K562 (cell line): ENCODE measurements at places on chromosomes 3 and 15.

GRCh38 chr15:69893863-69894262 lies 203.9 kb downstream of the TLE3 start:
- DNase-seq: peak; percentile 12

- DNase-seq: no peak
Observed at GRCh38 chr15:100109486-100110035, 232.2 kb downstream of the ADAMTS17 start.

GRCh38 chr15:75753145-75753544 lies 40.5 kb upstream of the CSPG4 start:
- no peak for DNase-seq

- peak; percentile 57 for DNase-seq
Observed at GRCh38 chr3:101629219-101629618, 47.7 kb downstream of the ZBTB11 start.

DNA sequence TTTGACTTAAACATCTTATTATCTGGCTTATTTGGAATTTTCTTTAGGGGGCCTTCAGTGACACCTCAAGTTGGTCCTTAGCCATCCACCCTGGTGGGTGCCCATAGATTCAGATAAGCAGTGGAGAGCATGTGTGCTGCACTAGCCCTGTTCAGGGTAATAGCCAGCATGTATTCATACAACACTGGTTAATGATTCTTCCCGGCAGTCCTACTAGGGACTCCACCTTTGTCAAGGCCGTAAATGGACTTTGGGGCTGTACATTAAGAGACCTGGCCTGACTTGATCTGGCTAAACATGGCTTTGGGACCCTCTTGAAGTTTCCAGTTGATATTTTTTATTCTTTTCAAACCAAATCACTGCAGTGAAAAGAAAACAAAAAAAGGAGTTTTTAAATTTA lies 125.8 kb downstream of the PTPRG start:
- no peak for DNase-seq

GRCh38 chr15:37014566-37014965 lies 85.8 kb downstream of the MEIS2 start:
- DNase-seq: no peak

- no peak for DNase-seq
Observed at GRCh38 chr3:71144525-71145253, 438.8 kb downstream of the FOXP1 start.

DNA sequence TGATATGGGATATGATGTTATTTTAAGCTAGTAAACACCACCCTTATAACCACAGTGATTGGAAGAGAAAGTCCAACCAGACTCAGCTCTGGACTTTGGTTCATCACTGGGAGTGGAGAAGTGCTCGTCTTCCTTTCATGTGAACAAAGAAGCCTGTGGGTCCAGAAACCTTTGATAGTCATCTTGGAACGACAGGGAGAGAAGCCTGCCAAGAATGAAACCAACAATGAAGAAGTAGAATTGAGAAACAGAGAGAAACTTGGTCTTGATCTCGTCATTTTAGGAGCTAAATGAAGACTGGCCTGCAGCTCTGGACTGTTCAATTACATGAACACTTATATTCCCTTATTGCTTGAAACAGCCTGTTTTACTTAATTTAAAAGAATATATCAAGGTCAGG lies 13.1 kb upstream of the SLC35G2 start:
- DNase-seq: no peak

DNA sequence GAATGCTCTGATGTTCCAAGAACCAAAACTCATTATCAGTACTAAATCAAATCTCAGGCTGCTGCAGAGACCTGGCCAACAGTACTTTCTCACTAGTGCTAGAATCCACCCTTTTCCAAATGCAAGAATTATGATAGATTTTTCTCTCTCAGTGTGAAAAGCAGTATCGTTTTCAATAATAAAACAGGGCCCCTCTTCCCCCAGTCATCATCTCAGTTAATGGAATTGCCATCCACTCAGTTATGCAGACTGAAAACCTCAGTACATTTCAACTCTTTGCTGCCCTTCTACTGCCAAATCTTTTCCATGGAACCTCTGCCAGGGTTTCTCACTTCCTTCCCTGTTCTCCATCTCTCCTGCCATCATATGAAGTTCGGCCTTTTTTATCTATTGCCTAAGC lies 72.4 kb upstream of the FGF12 start:
- no peak for DNase-seq

DNA sequence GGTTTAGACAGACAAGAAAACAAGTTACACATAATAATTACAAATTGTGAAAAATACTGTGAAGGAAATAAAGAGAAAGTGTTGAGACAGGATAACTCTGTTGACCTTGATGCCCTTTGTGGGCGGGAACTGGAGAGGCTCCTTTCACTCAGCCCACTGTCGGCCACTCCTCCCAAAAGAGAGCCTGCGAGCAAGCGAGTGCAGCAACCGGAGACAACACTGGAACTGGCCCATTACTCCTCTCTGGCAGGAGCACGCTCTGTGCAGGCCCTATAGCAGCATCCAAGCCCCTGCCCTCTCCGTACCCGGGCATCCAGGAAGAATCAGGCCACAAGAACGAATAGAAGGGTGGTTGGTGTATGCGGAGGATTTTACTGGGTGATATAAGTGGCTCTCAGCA lies 16.2 kb upstream of the DUT start:
- DNase-seq: no peak

GRCh38 chr15:69021895-69022294 lies 7.4 kb downstream of the NOX5 start:
- no peak for DNase-seq

DNA sequence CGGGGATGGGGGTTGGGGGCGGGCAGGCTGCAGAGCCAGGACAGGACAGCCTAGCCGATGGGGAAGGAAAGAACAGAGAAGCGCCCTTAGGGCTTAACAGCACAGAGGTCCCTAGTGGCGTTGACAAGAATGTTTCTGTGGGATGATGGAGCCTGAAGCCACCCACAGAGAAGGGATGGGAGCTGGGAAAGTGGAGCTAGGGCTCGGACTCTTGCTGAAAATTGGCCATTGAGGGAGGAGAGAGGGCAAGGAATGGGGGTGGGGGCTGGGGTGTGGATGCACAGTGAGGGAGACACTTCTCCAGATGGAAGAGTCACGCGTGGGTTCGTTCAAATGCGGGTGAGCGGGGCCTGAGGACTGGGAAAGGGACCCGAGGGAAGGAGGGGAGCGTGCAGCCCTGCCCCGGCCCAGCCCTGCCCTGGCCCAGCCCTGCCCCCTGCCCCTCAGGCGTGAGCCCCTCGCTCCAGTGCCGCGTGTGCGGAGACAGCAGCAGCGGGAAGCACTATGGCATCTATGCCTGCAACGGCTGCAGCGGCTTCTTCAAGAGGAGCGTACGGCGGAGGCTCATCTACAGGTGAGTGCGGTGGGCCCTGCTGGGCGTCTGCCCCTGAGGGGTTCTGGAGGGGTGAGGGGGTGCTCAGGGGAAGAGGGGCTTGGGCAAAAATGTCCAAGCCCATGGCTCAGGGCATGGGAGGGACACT lies 832 bp downstream of the NR2E3 start:
- no peak for DNase-seq

DNA sequence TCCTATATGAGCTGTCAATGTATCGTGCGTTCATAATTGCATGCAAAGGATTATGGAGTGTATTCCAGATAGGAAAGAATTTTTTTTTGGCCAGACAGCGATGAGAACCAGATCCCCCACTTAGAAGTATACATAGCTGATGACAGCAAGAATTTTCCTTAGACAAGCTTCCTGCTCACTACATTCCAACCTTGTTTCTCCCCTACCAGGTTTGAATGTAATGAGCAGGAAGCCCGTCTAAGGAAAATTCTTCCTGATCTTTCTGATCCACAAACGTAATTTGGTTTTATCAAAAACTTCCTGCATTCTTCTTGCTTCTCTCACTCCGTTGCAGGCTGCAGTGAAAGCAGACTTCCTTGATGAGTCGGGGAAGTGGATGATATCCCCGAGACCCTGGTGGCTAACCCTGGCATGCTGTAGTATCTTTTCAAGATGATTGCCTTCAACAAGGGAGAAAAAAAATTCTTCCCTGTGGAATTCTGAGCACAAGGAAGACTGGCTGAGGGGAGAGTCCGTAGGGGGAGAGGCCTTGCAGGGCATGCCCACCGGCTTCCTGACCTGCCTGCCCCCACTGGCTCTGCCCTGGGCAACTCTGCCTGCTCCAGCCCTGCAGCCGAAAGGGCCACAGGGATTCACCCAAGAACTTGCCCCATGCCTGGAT lies 243.1 kb downstream of the TLE3 start:
- DNase-seq: no peak

DNA sequence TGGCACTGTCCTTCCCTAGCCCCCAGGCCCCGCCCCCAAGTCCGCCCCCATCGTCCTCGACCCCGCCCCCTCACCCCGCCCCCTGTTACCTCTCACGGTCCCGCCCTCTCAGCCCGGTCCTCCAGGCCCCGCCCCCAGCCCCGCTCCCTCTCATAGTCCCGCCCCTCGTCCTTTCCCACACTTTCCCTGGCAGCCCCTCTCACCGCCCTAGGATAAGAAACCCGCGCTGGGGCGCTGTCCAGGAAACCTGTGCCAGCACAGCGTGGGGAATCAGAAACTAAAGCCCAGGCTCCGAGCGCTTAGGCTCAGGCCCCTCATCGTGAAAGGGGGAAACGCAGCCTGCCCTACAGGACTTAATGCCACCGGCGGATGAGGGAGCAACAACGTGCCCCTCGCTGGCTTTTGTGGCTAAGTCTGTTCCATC lies 20.9 kb downstream of the TRPM1 start:
- peak; percentile 99 for DNase-seq

GRCh38 chr15:42918047-42918446 lies 2.5 kb downstream of the TTBK2 start:
- DNase-seq: no peak

DNA sequence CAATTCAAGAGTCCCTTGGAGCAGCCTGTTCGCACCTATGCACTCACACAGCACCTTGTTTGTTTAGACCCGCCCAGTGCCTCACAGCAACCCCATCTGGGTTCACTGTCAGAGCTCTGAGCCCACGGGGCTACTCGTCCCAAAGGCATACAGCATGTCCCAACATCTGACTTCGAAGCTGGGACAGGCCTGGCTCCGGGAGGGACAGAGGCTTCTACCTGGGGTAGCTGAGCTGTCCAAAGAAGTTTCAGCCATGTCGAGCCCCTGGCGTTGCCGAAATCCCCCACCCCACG lies 28.6 kb upstream of the CYP11A1 start:
- no peak for DNase-seq

DNA sequence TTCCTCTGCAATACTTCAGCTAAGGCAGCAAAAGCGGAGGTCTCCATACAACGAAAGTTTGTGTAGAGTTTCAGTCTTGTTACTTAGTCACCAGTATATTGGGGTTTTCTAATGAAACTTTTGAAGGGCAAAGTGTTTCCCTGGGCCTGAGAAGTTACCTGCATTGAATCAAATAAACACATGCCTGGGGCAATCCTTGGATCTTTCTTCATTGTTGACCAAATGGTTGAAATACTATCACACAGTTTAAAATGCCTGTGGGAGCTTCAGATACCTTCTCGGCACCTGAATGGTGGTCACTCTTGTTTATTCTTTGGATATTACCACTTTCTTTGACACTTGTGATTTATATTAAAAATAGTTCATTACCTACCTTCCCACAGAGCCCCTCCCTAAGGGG lies 988 bp upstream of the CHSY1 start:
- DNase-seq: no peak
